ENCODE measurements at places on chromosomes 12 and 14. TPM values are rescaled to one million over a fixed set of nuclear protein-coding genes. Genes with fewer than 3 reads are reported as not detected.

- no peak for DNase-seq
- H3K4me3 ChIP-seq = no peak overlapping the region
- H3K36me3 ChIP-seq = no peaks in the 10 kb centered on the region
- H3K27ac ChIP-seq = no peak overlapping the region
Observed at GRCh38 chr14:94946244-94946643, 176.3 kb upstream of the GSC start.

DNA sequence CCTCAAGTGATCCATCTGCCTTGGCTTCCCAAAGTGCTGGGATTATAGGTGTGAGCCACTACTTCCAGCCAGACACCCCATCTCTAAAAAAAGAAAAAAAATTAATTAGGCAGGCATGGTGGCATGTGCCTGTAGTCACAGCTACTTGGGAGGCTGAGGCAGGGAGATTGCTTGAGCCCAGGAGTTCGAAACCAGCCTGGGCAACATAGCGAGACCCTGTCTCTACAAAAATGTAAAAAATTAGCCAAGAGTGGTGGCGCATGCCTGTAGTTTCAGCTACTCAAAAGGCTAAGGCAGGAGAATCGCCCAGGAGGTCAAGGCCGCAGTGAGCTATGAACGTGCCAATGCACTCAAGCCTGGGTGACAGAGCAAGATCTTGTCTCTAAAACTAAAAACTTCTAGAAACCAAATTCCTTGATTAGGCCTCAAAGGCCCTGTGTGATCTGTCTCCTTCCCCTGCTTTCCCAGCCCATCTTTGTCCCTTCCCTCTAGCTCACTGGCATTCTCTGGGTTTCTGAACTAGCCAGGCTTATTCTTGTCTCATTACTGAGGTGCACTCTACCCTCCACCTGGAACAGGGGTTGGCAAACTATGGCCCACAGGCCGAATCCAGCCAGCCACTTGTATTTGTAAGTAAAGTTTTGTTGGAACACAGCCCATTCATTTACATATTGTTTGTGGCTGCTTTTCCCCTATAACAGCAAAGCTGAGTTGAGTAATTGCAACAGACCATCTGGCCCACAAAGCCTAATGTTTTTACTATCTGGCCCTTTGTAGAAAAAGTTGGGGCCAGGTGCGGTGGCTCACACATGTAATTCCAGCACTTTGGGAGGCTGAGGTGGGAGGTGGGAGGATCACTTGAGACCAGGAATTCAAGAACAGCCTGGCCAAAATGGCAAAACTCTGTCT is 17.2 kb upstream of the TPCN1 start:
- H3K4me1 ChIP-seq = no peaks in the 10 kb centered on the region
- no peak overlapping the region for H3K4me3 ChIP-seq
- no peak for DNase-seq
- H3K36me3 ChIP-seq = no peaks in the 10 kb centered on the region
- H3K27me3 ChIP-seq = no peaks in the 10 kb centered on the region
- H3K27ac ChIP-seq = no peak overlapping the region

DNA sequence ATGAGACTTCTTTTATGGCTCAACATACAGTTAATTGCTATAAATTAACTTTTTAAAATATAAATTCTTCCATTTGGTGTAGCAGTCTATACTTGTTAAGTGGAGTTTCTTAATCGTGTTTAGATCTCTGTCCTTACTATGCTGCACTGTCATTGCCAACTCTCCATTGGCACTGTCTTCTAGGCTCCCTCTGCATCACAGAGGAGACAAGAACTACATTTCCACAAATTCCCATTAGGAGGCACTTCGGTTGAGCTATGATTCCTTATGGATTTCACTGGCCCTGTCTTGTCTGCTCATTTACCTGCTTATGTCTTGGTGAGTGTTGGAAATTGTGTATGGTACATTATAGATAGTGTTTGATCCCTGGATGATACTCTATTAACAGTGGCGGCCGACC is 630.9 kb upstream of the ATXN7L3B start:
- no peaks in the 10 kb centered on the region for H3K27me3 ChIP-seq
- no peak overlapping the region for H3K27ac ChIP-seq
- no peaks in the 10 kb centered on the region for H3K36me3 ChIP-seq
- no peak for DNase-seq
- H3K4me1 ChIP-seq = no peaks in the 10 kb centered on the region

DNA sequence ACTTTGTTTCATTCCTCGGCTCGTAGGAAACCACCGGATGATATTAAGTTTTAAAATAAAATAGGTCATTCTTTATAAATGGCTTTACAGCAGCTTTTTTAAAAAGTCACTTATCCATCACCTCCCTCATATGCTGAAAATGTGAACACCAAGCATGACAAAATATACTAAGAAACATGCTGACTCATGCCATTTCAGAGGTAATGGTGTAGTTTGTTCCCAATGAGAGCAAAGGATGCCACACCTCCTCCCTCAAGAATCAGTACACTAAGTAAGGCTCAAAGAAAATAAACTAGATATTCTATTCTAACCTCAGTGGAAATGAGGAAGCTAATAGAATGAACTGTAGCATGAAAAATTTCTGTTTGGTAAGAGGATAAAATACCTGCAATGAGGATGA is 5.5 kb upstream of the DIO2 start:
- no peak for DNase-seq
- H3K27ac ChIP-seq = no peak overlapping the region
- H3K4me3 ChIP-seq = no peak overlapping the region
- H3K27me3 ChIP-seq = peaks cover 3% of the 10 kb centered on the region
- H3K36me3 ChIP-seq = no peaks in the 10 kb centered on the region

Gene SERPINA3
- 0.27 TPM for total RNA-seq

DNA sequence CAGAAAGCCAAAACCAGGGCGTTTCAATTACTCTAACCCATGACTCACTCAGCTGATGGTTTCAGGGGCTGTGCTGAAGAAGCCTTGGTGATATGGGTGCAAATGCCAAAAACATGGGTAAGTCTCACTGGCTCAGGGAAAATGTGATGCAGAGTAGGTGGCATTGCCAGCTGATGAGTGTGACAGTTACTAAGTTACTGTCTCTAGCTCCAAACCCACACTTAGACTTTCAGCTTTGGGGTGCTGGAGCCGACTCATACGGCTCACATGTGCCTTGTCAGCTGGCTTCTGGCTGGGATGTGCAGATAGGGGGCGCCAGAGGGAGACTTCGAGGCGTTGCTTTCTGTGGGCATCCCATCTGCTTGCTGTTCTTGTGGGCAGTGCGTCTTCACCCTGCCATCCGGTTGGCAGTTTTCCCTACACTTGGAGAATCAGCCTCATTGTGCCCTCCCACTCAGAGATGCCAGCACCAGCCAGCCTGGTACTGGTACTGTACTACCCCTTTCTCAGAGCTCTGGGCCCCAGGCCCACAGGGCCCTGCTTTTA is 11.1 kb upstream of the KRT7 start:
- no peak overlapping the region for H3K27ac ChIP-seq
- H3K36me3 ChIP-seq = no peaks in the 10 kb centered on the region
- peaks cover 33% of the 10 kb centered on the region for H3K27me3 ChIP-seq
- no peak overlapping the region for H3K4me3 ChIP-seq

GRCh38 chr12:46453428-46453827 is 80.9 kb upstream of the SLC38A2 start:
- peaks cover 13% of the 10 kb centered on the region for H3K4me1 ChIP-seq
- no peaks in the 10 kb centered on the region for H3K27me3 ChIP-seq
- H3K36me3 ChIP-seq = no peaks in the 10 kb centered on the region
- DNase-seq = no peak
- H3K4me3 ChIP-seq = no peak overlapping the region

- no peak overlapping the region for H3K4me3 ChIP-seq
- DNase-seq = no peak
- H3K4me1 ChIP-seq = no peaks in the 10 kb centered on the region
- H3K27me3 ChIP-seq = no peaks in the 10 kb centered on the region
- no peaks in the 10 kb centered on the region for H3K36me3 ChIP-seq
Observed at GRCh38 chr14:77065851-77066577, 32.0 kb upstream of the CIPC start.

DNA sequence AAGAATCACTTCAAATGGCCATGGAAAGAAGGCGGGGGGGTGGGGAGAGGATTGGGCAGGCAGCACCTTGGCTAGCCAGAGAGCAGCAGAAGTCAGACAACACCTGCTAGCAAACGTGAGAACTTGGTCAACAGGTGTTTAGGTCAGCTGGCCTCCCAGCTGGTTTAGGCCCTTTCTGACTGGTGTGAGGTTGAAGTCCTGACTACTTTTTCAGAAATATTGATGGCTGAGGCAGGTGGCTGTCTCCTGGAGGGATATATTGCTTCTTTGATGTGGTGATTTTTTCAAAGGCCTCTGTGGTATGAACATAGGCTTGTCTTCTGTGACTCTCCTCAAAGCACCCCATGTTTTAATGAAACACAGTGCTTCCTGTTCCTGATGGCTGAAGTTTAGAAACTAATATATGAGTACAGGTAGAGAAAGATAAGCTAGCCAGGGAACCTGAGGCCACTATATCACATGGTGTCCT is 238.2 kb upstream of the SSTR1 start:
- no peaks in the 10 kb centered on the region for H3K4me1 ChIP-seq
- no peaks in the 10 kb centered on the region for H3K36me3 ChIP-seq
- H3K4me3 ChIP-seq = no peak overlapping the region

- no peaks in the 10 kb centered on the region for H3K4me1 ChIP-seq
- no peaks in the 10 kb centered on the region for H3K27me3 ChIP-seq
- H3K36me3 ChIP-seq = peaks cover 7% of the 10 kb centered on the region
- no peak overlapping the region for H3K27ac ChIP-seq
Observed at GRCh38 chr12:12020762-12021161, 50.0 kb upstream of the BCL2L14 start.

DNA sequence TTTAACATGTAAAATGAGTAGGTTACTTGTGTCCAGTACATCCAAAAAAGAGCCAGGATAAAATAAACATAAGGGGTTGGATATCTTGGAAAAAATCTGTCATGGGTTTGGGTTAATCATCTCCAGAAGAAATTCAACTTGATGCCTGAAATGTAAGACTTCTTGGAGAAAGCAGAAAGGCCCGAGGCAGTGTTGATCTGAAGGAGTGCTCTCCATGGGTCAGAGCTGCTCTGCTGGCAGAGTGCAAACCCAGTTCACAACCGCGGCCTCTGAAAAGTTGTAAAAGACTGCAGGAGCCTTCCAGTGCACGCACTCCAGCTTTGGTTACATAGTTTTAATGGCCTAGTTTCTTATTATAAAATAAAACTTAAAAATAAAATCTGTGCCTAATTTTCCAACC is 97.3 kb upstream of the ALX1 start:
- no peaks in the 10 kb centered on the region for H3K27me3 ChIP-seq
- no peaks in the 10 kb centered on the region for H3K4me1 ChIP-seq
- no peak overlapping the region for H3K27ac ChIP-seq

DNA sequence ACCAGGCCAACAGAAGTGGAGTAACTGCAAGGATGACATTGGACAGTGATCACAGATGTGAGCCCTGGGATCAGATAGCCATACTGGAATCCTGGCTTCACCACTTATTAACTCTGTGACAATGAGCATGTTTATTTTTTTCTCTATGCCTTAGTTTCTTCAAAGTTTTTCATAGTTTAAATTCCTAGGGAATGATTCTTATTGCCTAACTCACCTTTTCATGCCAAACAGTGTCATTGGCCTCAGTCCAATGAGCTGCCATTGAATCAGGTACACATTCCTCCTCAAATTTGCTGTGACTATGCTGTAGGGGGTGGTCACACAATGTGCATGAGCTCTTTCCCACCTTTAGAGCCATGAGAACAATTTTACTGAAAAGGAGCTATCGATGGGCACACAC is 342.3 kb downstream of the SYT1 start:
- H3K27ac ChIP-seq = no peak overlapping the region
- H3K36me3 ChIP-seq = no peaks in the 10 kb centered on the region
- no peaks in the 10 kb centered on the region for H3K4me1 ChIP-seq
- no peak overlapping the region for H3K4me3 ChIP-seq

Measured in endodermal cell (in vitro differentiated cells).